H9 (cell line): ENCODE measurements at places on chromosomes 7 and 10.

DNA sequence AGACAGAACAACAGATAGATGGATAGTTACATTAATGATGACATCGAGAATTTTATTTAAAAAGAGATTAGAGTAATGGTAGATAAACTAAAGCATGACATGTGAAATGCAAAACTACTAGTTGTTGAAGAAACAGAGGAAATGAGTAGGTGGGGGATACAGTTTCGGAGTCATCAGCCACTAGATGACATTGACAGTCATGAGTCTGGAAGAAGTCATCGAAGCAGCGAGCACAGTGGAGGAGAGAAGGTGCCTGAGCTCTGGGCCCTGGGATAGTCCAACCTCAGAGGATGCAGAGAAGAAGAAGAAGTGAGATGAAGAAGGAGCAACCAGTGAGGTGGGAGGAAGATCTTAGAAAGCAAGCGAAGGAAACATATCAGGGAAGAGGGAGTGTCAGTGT, 20.2 kb upstream of the SEC61A2 start:
- no peak for DNase-seq

- DNase-seq: no peak
These were observed 50.8 kb downstream of the OAT start for GRCh38 chr10:124367936-124368335.

DNA sequence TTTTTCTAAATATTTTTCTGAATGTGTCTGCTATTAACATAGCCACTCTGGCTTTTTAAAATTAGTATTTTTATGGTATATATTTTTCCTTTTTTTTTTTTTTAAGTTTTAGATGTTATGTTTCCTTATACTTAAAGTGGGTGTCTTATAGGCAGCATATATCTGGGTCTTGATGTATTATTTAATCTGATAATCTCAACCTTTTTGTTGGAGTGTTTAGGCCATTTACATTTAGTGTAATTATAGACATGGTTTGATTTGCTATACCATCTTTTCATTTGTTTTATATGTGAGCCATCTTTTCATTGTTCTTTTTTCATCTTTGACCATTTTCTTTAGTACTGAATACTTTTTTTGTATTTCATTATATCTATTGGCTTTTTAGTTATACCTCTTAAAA, 45.0 kb downstream of the TRUB1 start:
- DNase-seq: no peak

- no peak for DNase-seq
These were observed 136.3 kb upstream of the GNAI1 start for GRCh38 chr7:79998363-79998762.

DNA sequence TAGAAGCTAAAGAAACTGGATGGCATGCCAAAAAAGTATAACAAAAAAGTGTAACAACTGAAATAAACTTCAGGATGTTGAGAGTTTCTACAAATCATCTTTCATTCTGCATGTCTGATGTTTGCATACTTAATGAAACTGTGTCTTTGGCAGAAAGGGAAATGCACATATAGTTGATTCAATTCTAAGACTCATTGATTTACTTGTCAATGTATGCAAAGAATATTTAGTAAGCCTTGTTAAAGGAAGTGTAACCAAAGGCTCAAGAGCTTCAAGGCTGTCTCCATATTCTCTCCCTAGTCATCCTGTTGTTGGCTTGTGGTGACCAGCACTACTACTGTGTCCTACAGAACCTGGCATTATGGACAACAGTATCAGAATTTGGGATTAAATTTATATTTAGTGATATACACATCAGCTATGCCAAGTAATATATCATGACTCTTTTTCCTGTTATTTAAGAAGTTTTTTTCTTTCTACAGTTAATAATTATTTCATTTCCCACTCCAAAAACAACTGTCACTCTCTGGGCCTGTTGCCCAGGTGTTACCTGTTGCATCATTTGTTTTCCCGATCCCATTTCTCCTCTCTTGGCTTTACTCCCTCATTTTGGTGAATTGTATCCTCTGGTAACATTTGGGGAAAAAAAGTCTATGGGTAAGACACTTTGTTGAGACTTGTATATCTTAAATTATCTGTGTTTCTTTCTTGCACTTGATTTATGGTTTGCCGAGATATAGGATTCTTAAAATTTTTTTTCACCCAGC, 226.6 kb upstream of the BMPER start:
- DNase-seq: no peak

DNA sequence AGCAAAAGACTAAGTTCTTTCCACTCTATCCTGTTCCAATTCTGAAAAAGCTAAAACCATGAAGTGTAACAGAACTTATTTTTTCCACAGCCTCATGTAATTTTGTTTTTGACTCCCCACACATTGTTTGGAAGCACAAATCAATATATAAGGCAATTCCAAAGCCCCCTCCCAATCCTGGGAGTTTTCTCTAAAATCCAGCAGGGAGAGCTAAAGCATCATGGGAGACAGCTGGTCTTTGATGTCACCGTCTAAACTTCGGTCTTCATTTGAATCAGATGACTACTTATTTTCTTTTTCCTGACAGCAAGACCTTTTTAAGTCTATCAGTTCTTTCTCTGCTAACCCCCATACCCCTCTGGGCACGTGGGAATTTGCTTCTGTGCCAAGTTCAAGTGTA, 33.3 kb upstream of the PON1 start:
- no peak for DNase-seq

- peak; percentile 19 for DNase-seq
These were observed 60.0 kb upstream of the NKX6-2 start for GRCh38 chr10:132845780-132846595.

DNA sequence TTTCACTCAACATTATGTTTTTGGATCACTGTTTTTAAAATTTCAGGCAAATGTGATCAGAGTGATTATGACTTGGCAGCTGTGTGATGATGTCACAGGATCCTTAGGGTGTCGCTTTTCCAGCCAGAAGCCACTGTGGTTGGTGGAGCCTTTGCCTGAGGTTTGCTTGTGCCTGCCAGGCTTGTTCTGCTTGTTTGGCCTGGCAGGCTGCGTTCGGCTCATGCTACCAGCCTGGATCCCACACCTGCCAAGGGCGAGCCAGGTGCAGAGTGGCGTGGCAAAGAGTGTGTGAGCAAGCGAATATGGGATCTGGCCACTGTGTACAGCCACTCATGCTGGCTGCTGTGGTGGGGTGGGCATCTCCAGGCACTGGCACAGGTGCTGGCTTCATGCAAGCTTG, 55.7 kb downstream of the ADK start:
- no peak for DNase-seq

GRCh38 chr10:89165923-89166322, 41.2 kb downstream of the CH25H start:
- DNase-seq: no peak

DNA sequence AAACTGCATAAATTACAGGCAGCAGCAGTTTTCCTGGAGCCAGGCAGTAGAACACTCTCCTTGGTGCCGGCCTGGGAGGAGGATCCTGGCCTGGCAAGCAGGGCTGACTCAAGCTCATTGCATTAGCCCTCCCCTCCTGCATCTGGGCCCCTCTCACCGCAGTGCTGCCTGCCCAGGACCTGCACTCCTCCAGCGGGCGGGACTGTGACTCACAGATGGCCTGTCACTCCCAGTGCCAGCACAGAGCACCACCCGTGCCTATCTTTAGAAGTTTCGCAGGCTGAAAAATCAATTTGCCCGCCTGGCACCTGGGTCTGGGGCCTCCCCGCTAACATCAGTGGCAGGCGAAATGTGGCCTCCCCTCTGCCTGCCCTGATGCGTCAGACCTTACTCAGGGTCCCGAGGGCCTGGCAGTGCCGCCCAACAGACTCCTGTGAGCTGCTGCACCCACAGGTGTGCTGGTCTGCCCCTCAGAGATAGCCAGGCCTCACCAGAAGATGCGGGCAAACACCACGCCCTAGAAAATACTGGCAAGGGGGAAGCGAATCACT, 123.8 kb downstream of the KCNMA1 start:
- peak; percentile 58 for DNase-seq

DNA sequence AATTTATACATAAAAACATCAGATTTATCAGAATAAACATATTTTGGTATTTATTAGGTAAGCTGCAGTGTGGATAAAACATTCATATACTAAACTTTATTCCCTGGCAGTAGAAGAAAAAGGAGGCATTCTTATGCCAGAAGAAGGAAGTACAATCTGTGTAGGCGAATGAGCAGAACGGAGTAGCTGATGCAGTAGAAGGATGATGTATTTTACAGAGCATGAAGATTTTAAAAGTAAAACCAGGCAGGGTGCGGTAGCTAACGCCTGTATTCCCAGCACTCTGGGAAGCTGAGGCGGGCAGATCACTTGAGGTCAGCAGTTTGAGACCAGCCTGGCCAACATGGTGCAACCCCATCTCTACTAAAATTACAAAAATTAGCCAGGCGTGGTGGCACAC, 294.9 kb upstream of the MKLN1 start:
- no peak for DNase-seq

DNA sequence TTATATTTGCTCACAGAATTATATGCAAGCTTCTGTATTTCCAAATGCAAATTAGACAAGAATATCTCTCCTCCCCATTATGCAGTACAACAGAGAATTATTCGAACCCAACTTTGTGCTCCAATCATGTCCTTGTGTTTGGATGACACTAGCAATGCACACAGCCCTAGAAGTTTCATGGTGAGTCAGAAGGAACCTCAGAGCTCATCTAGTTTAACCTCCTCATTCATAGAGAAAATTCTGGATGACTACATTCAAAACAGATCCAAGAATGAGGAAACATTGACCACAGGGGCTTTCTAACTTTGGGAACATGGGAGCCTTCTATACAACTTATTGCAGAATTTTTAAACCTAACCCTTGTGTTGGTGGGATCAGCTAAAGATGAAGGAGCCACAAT, 12.8 kb upstream of the ARID5B start:
- no peak for DNase-seq

- peak; percentile 43 for DNase-seq
These were observed 195.2 kb upstream of the C7orf33 start for GRCh38 chr7:148395352-148395811.

DNA sequence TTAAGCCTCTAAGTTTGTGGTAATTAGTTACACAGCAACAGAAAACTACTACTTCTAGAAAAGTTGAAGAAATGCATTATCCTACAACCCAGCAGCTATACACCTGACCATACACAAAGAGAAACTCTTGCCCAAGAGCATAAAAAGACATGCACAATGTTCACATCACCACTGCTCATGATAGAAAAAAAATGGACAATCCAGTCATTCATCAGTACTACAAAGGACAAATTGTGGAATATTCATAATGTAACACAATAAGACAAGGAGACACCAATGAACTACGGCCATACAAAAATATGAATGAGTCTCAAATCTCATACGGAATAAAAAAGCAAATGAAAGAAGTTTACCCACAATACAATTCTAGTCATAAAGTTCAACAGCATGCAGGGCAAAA, 87.4 kb downstream of the ZFAND4 start:
- no peak for DNase-seq

GRCh38 chr7:711922-712380, 14.5 kb upstream of the DNAAF5 start:
- DNase-seq: no peak

DNA sequence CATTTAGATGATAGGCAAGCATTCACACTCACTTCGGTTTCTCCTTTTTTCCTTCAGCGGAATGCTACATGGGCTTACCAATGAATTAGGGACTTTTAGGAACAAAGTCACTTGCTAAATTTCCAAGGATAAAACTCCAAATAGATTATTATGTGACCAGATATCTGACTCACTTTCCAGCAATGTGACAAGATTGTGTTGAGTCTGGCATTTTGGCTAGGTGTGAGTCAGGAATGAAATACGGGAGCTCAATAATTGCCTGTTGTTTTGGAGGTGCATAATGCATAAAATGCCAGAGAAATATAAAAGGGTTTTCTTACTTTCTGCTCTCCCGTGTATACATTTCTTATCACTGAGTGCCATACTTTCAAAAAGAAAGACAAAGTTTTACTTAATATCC, 721.1 kb downstream of the KCNMA1 start:
- DNase-seq: no peak

- DNase-seq: no peak
These were observed 57.2 kb upstream of the FOXI2 start for GRCh38 chr10:127679642-127680255.

DNA sequence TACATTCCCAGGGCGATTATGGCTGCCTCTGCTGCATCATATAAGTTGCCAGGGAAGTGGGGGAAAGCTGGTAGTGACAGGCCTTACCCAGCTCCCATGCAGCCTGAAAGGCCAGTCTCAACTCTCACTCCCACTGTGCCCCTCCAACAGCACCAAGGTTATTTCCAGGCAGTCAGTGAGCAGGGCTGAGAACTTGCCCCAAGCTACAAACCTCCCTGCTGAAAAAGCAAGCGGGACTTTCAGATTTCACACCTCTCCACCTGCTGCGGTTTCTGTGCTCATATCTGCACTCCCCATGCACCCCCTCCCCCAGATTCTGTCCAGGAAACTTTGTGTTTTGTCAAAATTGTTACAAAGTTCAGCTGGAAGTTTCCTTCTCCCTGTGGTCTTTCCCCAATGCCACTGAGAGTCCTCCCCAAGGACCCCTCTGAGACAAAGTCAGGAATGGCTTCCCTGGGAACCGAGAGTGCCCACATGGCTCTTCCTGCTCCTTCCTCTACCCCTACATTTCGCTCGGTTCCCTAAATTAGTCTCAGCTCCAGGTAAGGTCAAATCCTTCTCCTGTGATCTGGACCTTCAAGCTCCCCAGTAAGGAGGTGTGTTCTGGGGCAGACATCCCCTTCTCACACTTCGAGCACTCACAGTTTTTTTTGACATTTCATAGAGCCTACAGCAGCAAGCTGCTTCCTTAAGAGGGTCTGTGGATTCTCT, 25.3 kb upstream of the WNT2 start:
- DNase-seq: no peak

DNA sequence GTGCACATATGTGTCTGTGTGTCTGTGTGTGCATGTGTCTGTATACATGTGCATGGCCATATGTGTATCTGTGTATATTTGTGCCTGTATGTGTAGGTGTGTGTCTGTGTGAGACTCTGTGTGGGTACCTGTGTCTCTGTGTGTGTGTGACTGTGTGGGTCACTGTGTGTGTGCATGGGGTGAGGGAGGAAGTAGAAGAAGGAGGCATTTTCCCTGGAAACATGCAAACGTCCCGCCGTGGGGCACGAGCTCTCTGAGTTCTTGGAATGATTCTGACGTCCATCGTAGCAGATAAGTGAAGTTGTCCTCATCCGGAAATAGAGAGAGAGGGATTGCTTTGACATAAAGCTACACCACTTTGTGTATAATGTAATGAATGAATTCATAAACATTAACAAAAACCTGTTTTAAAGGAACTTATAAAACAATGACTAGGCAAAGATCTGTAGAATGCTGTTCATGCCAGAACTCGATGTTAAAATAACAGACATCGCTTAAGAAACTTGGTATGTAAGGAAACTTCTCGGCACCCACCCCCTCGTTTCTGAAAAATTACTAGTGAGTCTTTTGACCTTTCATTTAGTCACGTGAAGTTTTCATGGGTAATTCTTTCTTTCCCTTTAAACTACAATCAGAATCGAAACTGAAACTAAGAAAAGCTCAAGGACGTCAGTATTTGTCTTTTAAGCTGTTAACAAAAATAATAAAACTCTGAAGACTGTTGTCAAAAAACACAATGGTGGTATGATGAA, 43.6 kb upstream of the KLF6 start:
- DNase-seq: no peak

GRCh38 chr10:29050081-29050480, 238.8 kb upstream of the LYZL1 start:
- DNase-seq: no peak

GRCh38 chr7:3544202-3544601, 243.2 kb downstream of the SDK1 start:
- DNase-seq: peak; percentile 64

GRCh38 chr7:129774359-129774758, 162.8 kb downstream of the NRF1 start:
- peak; percentile 76 for DNase-seq

GRCh38 chr7:45407730-45408408, 166.3 kb upstream of the ADCY1 start:
- peak; percentile 80 for DNase-seq
